Femur (tissue), 1 donor: ENCODE measurements at places on chromosomes 13 and 19.
A peak's percentile ranks its signal among the peaks of the same experiment; 100 is the strongest.

DNA sequence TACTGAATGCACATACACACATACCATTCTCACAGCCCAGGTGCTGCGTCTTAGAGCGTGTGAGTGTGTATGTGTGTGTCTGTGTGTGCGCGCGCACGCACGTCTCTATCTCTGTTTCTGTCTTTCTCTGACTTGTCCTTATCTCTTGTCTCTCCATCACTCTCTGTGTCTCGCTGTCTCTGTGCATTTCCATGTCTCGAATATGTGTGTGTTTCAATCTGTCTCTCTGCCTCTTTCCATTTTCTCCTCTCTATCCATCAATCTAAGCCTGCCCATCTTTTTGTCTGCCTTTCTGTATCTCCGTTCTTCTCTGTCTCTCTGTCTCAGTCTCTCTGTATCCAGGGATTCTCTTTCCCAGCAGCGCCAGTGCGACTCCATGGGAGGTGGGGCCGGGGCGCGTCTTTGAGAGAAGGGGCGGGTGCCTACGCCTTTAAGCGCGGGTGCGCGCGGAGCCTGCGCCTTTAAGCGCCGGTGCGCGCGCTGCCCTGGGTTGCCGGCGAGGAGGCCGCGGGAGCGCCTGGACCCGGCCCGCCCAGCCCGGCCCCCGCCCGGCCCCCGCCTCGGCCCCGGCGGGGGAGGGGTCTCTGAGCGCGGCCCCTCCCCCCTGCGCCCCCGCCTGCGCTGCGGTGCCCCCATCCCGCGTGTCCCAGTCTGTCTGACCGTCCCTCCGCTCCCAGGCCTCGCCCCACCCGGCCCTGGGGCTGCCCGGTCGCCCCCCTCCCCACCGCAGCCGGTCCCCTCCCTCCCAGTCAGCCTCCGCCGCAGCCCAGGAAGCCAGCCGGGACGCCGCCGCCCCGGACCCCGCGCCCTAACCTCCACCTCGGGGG, at the start of gene LRFN3:
TSS of gene LRFN3 (plus strand) at position 464 of the 827 bp plus-strand sequence. CDS start 3,052 bp downstream, outside the sequence.
- peak; percentile 79 for DNase-seq

GRCh38 chr13:26946684-26947343, 186.2 kb upstream of the GPR12 start:
- no peak for DNase-seq

GRCh38 chr13:50596156-50596555, 247.3 kb downstream of the DLEU7 start:
- no peak for DNase-seq

DNA sequence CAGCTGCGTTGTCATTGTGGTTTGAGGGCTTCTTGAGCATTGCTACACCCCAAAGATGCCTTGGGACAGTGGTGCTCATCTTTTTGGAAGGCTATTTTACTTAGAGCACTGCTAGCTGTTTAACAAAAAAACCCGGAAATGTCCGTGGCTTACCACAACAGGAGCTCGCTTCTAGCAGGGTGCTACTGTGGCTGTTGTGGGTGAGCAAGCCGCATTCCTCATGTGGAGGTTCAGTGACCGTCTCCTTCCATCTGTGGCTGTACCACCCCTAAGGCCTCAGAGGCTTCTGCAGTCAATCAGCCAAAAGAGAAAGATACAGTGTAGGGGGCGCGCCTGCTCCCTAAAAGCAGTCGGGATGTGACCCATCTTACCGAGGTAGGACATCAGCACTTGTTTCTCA, 1004.2 kb downstream of the UQCRFS1 start:
- DNase-seq: no peak

DNA sequence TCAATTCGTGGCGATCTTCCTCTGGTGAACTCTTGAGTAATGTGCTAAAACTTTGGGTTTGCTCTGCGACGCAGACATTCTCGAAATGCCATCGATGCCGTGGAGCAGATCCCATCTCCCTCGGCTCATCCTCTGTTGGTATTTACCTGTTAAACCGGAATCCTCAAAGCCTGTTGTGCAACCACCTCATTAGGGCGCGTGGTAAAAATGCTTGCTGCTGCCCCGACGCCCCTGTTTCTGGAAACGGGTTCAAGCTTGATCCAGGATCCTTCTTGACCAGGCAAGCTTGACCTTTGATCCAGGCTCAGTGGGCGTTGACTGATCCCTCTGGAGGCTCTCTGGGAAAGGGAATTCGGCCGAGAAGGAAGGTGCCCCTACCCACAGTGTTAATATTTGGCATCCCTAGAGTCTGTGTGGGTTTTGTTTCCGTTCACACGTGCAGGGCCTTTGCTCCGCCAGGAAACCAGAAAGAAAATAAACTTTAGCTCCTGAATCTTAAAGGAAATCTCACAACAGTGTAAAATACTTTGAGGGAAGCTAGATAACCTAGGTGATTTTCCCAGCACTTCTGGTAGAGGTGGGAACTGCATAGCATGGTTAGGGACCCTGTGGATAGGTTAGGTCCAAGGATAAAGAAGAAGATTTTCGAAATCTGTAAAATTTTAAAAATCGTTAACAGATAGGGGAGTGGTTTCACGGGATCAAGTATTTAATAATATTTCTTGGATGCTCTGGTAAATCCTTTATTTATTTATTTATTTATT, 1.1 kb downstream of the LSM14A start:
- peak; percentile 46 for DNase-seq

DNA sequence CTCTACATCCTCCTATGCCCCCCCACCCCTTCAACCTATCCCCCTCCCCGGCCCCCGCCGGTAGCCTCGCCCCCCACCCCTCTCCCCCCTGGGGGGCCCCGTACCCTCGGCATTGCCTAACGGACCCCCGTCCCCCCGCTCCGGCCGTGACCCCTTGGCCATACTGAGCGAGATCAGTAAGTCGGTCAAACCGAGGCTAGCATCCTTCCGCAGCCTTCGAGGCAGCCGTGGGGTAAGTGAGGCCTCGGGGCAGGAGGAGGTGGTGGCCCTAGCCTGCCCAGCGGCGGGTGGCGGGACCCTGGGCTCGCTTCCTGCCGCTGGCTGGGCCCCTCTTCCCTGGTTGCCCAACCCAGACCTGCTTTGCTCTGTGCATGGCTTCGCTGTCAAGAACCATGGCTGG, 6.5 kb downstream of the TRIP10 start:
- no peak for DNase-seq
